ENCODE measurements at places on chromosomes 2 and 18.

GRCh38 chr2:160694221-160694620, 200.6 kb upstream of the RBMS1 start:
- no peak for DNase-seq

GRCh38 chr2:193199322-193199721, 1004.6 kb upstream of the TMEFF2 start:
- DNase-seq = no peak

GRCh38 chr2:136230464-136230863, 112.5 kb upstream of the CXCR4 start:
- DNase-seq = no peak

DNA sequence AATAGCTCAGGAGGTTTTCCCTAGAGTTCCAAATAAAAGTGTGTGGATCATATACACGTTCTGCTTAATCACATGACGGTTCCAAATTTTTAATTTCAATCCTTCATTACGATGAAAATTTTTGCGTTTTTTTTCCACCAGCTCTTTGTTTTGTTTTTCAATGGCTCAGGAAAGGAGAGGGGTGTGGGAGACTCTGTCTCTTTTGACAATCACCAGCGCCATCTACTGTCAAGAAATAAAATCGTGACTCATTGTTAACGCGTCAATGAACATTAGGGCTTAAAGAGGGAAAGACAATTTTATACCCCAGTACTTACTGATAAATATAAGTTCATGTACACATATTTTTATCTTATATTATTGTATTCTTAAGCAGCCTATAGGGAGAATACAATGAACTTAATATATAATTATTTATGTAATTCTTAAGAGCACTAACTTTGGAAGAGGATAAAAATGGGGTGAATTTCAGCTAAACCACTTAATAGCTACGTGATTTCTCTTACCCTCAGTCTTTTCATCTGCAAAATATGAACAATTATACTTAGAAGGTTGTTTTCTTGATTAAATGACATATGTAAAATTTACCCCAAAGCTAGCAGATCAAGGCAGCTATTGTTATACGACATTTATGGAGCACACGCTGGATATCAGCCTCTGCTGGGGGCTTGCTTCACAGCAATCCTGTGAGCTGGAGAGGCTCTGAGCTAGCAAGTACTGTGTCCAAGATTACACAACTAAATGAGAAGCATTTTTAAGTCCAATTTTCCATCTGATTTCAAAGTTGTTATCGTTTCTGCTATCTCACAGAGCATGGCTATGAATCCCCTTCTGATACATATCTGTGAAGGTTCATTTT, 47.4 kb upstream of the RMDN2 start:
- DNase-seq = no peak

DNA sequence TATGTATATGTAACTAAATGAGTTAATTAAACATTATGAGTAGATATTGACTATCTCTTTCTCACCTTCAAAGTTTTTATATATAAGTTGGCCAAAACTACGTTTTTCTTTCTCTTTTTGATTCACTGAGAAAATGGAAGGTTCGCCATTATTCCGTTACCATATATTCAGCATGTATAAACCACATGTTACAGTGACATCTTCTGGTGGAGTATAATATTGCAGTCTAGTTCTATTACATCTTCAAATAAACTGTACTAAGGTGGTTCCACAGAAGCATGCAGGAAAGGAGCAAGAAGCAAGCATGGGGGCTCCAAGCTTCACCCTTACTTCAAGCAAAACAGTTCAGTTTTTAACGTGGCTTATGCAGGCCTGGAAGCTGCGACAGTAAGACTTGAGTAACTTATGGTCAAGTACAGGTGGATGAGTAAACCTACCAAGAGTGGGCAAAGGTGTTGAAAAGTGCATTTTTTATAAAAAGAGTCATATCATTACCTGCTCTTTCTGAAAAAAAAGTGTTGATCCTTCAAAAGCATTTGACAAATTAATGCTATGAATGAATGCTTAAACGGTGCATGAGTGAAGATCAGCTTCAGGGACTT, 129.8 kb upstream of the RAB6C start:
- DNase-seq = no peak

DNA sequence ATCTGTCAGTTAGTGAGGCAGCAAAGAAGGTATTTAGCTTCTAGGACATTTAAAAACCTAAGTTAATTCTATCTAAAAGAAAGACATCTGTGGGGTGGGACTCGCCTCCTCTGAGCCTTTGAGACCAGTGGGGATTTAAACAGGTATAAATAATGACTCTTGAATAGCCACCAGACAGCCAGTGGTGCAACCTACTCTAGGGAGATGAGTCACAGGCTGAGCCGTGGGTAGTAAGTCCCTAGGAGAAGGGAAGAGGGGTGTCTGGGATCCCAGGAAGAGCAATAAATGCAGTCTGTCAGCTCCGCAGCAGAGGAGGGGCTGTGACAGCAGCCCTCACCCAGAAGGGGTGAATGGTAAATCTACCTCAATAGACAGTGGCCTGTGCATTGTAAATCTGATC, 43.1 kb upstream of the GALNT3 start:
- DNase-seq = no peak

- DNase-seq = no peak
These were observed 209.3 kb downstream of the TDRD15 start for GRCh38 chr2:21332993-21333625.

DNA sequence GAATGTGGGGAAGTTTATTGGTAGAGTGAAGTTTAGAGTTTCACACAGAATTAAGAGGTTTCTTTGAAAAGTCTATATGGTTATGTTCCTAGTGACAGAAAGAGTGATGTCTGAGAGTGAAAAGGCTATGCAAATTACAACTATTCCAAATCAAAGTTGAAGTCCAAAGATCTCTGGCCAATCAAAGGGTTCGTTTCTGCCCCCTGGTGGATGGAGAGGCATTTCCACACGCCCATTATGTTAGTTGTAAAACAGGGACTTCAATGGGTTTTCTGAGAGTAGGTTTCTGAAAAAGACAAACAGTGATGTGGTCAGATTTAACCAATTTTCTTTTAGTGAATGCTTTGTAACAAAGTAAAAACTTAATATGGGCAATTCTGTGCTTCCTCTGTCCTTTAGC, 441.5 kb upstream of the POU3F3 start:
- DNase-seq = peak; percentile 53

DNA sequence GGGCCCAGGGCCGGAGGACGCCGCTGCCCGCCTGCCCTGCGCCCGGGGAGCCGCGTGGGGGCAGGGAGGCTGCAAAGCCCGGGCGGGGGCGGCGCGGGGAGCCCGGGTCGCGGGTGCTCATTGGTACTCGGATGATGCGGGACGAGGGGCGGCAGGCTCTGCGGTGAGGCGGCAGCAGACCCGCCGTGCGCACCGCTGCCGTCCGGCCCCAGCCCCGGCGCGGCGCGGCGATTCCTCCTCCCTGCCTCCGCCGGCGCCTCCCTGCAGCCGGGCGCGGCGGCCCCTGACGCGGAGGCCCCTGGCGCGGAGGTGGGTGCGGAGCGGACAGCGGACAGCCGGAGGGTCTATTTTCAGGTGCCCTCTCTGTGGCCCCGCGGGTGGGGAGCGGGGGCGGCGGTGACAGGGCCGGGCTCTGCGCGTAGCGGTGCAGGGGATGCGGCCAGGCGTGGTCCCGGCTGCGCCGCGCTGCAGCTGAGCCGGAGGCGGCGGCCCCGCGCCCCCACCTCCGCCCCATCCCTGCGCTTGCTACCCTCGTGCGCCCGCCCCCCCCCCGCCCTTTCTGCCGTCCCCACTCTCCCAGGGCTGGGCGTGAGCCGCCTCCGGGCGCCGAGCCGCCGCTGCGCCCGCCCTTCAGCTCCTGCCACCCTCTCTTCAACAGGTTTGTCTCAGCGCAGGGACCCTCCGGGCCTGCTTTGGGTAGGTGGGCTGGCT, 640 bp downstream of the SPTBN1 start:
- DNase-seq = peak; percentile 61

DNA sequence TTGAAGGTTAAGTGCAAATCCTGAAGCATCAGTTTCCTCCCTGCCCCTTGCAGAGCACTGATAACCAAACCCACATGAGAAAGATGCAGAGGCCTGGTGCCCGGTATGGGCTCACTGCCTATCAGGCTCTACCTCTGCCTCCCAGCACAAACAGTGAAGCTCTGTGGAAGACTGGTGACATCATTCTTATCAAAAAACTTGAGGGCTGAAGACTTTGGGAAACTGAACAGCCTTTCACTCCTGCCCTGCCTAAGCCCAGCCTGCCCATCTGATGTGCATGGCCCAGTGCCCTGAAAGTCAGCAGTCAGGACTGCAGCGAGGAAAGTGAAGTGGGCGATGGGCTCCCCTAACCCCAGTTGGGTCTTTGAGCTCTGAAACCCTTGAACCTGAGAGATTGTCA, 174.8 kb upstream of the ARL4C start:
- peak; percentile 39 for DNase-seq

DNA sequence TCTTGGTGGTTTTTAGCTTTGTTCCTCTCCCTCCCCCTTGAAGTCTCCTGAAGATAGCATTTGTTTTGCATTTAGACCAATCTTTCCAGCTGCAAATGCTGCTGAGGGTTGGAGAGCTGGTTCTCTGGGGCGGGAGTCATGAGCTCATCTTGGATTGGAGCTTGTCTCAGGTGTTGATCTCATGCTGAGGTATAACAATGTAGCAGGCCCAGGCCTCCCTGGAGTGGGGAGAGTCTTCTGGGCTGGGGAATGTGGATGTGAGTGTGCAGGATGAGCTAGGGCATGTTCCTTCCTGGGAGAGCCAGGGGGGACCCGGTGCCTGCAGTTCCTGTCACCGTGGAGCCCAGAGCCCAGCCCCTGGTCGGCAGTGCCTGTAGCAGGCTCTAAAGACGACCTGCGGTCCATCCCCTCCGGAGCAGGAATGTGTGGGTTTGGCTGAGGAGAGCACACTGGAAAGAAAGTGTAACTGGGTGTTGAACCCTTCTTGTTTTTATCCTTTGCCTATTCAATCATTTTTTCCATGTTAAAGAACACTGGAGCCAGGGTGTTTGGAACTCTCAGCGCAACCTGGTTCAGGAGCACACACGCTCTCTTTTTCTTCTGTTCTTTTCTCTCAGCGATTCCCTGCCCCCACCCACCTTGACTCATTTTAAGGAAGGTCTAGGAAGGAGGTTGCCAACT, 2.7 kb downstream of the ZNF532 start:
- DNase-seq = no peak

DNA sequence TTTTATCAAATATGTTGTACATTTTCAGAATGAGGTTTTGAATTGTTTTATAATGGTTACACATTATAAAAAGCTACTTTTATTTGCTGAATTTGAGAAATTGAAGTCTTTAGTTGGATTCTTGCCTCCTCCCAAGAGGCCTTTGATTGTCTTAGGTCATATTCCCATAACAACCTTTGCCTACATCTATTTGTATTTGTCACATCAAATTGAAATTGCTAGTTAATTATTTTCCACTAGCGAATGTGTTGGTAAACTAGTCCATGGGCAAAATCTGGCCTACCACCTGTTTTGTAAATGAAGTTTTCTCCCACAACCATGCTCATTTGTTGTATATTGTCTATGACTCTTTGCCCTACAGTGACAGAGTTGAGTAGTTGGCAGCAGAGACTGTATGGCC, 60.4 kb downstream of the CCDC138 start:
- no peak for DNase-seq

GRCh38 chr2:207279520-207279919, 113.8 kb upstream of the KLF7 start:
- no peak for DNase-seq

DNA sequence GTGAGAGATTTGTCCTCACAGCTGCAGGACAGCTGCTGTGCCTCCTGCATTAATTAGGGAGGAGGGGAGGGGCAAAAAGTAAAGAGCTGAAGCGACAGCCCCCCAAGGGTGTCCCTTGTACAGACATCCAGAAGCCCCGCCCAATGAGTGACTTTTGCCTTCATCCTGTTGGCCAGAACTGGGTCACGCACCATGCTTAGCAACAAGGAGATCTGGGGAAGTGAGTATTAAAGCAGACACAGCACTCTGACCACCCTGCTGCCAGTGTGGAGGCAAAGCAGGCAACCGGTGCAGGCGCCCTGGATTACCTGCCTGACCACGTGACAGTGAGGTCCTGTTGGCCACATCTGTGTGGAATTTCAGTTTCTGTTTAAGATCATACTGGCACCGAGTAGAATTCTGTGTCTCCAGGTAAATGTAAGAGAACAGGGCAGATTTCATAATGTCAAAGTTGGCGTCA, 21.5 kb upstream of the BIN1 start:
- peak; percentile 80 for DNase-seq

- DNase-seq = no peak
These were observed 340.6 kb downstream of the PAX3 start for GRCh38 chr2:221958224-221958623.

- DNase-seq = peak; percentile 30
These were observed 75.0 kb upstream of the SLC25A52 start for GRCh38 chr18:31835528-31836133.

- peak; percentile 53 for DNase-seq
These were observed 100.1 kb downstream of the MYOM1 start for GRCh38 chr18:3119401-3120341.

DNA sequence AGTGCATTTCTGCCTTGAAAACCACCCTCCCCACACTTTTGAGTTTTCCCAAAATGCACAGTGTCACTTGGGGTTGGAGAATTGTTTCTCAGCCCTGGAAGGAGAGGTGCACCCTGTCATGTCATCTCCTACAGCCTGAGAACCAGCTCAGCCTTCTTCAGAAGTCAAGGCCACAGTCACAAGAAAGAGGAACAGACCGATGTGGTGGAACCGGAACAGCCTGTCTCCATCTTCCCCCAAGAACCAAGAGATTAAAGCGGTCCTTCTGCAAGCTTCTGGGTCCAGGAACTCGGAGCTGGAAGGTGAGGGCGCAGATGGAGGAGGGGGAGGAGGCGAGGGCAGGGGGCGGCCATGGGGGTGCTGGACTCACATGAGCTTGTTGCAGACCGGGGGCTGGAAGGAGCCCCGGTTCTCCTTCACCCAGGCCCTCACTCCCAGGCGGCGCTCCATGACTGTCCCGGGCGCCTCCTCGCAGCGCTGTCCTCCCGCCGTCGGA, 248 bp downstream of the HAAO start:
- no peak for DNase-seq

GRCh38 chr2:46002507-46002883, 294.7 kb upstream of the EPAS1 start:
- no peak for DNase-seq

DNA sequence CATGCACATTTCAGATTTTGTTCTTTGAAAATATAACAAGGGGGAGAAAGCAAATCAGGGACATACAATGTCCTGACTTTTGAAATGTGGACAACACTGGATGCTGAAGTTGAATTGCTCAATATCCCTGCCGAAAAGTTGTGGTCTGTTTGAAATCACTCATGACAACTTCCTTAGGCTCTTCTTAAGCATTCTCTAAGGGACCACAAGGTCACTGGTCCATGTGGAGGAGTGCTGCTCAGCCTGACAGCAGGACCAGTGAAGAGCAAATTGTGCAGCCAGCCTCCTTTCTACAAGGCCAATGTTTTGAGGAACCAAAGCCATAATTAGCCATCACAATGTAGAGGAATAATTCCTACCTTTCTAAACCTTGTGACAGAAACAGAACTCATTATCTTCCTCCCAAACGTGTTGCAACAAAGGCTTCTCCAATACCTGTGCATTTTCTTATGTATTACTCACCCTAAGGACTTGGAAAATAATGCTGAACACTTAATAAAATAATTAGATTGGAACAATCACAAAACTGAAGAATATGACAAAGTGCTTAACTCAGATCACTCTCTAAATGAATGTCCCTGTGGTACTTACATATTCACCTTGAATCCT, 1477.6 kb upstream of the NXPH2 start:
- DNase-seq = no peak

GRCh38 chr2:101302016-101302415, 6.5 kb downstream of the RNF149 start:
- no peak for DNase-seq
